A549 treated with CORT108297 at 1 μM for 4 hours (cell line): ENCODE measurements at places on chromosomes 5 and 9. TPM values are rescaled to one million over a fixed set of nuclear protein-coding genes. Genes with fewer than 3 reads are reported as not detected.

Gene LEAP2
- total RNA-seq: 0.73 to 1.6 TPM (median 1.1 TPM) in 5 replicates

Gene IRX4
- 0.28 to 0.60 TPM (median 0.42 TPM) in 5 replicates for total RNA-seq

Gene SAPCD2
- 15.2 to 28.2 TPM (median 25.3 TPM) in 5 replicates for total RNA-seq

Gene FAM169A
- 4.2 to 7.6 TPM (median 6.7 TPM) in 5 replicates for total RNA-seq

Gene MYO10
- total RNA-seq: 46.5 to 64.2 TPM (median 54.8 TPM) in 5 replicates

Gene DCANP1
- not detected in 5 replicates for total RNA-seq

Gene STPG3
- 0.07 TPM in 1 of 5 replicates, not detected in the others for total RNA-seq

Gene IL31RA
- total RNA-seq: 1.3 to 1.5 TPM (median 1.5 TPM) in 5 replicates

Gene MLANA
- not detected in 5 replicates for total RNA-seq

Gene TMEM215
- total RNA-seq: 0.02 to 0.05 TPM in 2 of 5 replicates, not detected in the others

Gene MOB3B
- total RNA-seq: 6.6 to 8.7 TPM (median 7.1 TPM) in 5 replicates

Gene NDUFS6
- total RNA-seq: 107 to 136 TPM (median 117 TPM) in 5 replicates

Gene TRIM14
- total RNA-seq: 10.6 to 13.9 TPM (median 13.2 TPM) in 5 replicates

Gene ENTREP1
- total RNA-seq: 0.43 to 0.74 TPM (median 0.57 TPM) in 5 replicates

Gene SPINK13
- 0.10 TPM in 1 of 5 replicates, not detected in the others for total RNA-seq

Gene TNC
- 0.68 to 1.1 TPM (median 0.92 TPM) in 5 replicates for total RNA-seq

Gene CETN3
- total RNA-seq: 22.4 to 34.6 TPM (median 25.1 TPM) in 5 replicates
